Activated CD8-positive, alpha-beta memory T cell treated with anti-CD3 and anti-CD28 coated beads, Interleukin-2, amount 50 U/mL, for 4 hours (primary cell): ENCODE measurements at places on chromosomes 12 and 14.
A peak's percentile ranks its signal among the peaks of the same experiment; 100 is the strongest.

DNA sequence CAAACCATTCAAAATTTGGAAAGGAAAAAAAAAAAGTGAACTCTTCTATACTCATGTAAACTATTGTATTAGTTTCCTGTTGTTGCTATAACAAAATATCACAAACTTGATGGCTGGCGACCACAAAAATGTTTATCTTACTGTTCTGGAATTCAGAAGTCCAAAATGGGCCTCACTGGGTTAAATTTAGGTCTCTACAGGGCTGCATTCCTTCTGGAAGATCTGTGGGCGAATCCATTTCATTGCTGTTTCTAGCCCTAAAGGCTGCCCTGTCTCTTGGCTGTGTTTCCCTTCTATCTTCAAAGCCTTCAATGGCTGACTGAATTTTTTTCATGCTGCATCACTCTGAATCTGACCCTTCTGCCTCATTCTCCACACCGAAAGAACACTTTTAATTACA, 105.1 kb upstream of the NAV3 start:
- DNase-seq = no peak

DNA sequence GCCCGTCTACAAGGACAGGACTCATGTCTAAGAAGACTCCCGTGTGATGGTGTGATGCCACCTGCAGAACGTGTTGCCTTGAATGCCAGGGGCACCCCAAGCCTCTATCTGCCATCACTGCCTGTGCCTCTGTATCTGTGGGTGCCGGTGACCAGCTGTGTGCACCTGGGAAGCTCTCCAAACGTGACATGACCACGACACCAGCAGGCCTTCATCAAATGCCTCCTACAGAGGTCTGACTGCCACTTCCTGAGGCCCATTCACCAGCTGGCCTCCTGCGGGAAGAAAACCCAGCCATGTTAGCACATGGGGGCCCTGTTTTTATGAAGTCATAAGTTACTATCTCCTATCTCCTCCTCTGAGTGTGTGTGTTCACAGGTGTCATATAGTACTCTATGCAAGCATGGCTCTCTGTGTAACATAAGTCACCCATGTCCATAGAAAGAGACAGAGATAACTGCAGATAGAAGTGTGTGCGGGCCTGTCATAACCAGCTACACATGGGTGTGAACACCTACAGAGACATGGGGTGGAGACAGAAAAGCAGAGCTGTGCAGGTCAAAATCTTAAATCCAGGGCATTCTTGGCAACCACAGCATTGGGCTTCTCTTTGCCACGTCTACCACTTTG, 18.3 kb upstream of the SERPINA4 start:
- DNase-seq = no peak

- DNase-seq = peak; percentile 83
Observed at GRCh38 chr12:2877047-2877952, at the start of the genes FOXM1 and RHNO1. Gene FOXM1, minus strand, starts transcription at chr12:2877174. Its CDS starts 2,696 bp downstream, at chr12:2874478. Gene RHNO1, plus strand, starts transcription at chr12:2877223. Its CDS starts 8,144 bp downstream, at chr12:2885367.

- no peak for DNase-seq
Observed at GRCh38 chr14:105499256-105500035, 8.4 kb downstream of the TEDC1 start.

DNA sequence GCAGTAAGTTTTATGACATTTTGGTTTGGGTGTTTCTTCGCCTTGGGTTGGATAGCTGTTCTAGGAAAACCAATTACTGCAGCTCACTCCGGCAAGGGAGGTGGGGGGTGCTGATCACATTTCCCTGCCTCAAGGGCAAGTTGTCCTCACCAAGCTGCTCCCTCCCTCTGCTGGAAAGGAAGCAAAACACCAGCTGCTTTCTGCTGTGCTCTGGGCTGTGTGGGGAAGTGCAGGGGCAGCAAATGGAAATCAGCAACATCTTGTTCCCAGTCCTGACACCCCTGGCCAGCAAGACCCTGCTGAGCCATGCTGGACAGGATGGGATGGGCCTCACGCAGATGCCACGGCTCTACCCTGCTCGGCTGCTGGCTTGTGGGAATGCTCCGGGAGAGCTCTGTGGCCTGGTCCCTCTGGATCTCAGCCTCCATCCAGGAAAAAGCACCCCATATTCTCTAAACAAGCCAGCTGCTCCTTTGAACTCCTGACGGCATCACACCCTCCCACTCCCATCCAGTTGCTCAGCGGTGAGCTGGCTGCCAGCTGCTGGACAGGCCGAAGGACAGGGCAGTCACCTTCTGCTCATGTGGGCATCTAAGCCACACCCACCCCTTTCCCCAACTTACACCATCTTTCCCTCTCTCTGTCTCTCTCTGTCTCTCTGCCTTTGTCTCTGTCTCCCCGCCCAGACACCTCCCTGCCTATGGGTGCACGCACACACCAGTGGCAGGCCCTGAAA, 52.4 kb upstream of the EIF5 start:
- DNase-seq = no peak
